Activated B cell treated with CpG ODN at 0.5 μM for 24 hours (primary cell): ENCODE measurements at places on chromosomes 1 and 21. TPM values are rescaled to one million over a fixed set of nuclear protein-coding genes. Genes with fewer than 3 reads are reported as not detected.

Gene LRRIQ3
- 1.00 and 1.5 TPM in 2 replicates for total RNA-seq

DNA sequence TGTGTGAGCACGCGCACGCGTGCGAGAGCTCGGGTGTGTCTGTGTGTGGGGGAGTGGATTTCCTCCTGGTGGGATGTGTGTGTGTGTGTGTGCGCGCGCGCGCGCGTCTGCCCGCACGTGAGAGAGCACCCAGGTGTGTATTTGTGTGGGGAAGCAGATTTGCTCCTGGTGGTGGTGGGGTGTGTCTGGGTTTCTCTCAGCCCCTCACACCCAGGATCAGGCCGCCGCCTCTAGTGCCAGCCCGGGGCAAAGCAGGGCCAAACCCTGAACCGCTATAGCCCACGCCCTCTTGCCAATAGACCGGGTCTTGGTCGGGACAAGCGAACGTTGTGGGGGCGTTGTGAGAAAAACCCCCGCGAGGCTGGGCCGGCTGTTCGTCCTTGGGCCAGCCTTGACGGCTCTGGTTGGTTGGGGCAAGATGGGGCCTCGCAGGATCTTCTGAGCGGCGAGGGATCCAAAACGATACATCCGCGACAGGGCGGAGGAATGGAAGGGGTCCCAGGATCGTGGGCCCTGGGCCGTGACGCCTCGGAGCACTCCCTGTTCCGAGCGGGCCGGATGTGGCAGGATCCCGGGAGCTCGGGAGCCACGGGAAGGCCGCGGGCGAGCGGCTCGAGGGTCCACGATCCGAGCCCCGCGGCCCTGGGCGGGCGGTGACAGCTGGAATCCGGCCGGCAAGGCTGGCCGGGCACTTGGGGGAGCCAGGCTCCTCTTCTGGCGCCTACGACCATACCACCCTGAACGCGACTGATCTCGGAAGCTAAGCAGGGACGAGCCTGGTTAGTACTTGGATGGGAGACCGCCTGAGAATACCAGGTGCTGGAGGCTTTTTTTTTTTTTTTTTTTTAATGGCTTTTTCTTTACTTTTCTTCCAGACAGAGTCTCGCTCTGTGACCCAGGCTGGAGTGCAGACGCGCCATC, 68.2 kb downstream of the RNF187 start:
- DNase-seq, result no peak
- H3K27ac ChIP-seq, result no peak overlapping the region
- no peak overlapping the region for H3K4me3 ChIP-seq
- no peaks in the 10 kb centered on the region for H3K36me3 ChIP-seq
- no peaks in the 10 kb centered on the region for H3K4me1 ChIP-seq
- H3K27me3 ChIP-seq, result no peaks in the 10 kb centered on the region

Gene CD1E
- total RNA-seq, result not detected in 2 replicates

- DNase-seq, result no peak
- no peaks in the 10 kb centered on the region for H3K27me3 ChIP-seq
- H3K4me1 ChIP-seq, result no peaks in the 10 kb centered on the region
- no peak overlapping the region for H3K27ac ChIP-seq
- no peak overlapping the region for H3K4me3 ChIP-seq
Measured at GRCh38 chr1:79472067-79472656, 465.6 kb upstream of the ADGRL4 start.

DNA sequence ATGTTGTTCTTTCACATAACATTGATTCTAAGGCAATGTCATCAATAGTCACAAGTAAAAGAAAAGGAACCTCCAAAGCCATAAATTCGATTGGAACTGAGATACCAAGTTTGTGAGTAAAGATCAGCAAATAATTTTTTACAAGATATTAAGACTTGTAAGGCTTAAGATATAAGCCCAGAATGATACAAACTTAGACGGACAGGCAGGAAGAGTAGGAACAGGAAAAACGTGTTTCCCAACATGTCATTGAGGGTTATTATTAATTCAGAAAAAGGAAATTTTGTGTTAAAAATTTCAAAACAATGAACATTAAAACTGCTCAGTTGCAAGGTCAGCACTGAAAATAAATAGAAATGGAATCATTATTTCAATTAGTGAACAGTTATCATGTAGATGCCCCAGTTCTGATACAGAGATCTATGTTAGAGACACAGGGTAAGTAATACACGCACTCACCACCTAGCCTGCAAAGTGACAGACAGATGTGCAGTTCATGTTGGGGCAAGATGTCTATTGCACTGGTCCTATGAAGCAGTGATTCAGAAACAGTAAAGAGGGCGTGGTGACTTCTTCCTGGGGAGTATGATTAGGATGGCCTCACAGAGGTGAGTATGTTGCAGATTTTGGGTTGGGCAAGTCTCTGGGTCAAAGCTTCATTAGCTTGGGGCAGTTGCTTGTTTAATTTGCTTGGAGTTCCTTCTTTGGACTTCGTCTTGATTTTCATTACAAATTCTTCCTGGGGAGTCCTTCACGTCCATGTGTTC, 284.4 kb downstream of the SETD4 start:
- H3K36me3 ChIP-seq, result no peaks in the 10 kb centered on the region
- no peak overlapping the region for H3K4me3 ChIP-seq
- no peak overlapping the region for H3K27ac ChIP-seq
- H3K4me1 ChIP-seq, result no peaks in the 10 kb centered on the region
- DNase-seq, result no peak
